ENCODE measurements at places on chromosomes 11 and 22. TPM values are rescaled to one million over a fixed set of nuclear protein-coding genes. Genes with fewer than 3 reads are reported as not detected.

GRCh38 chr11:64207256-64208085 is 950 bp downstream of the FERMT3 start:
- H3K4me1 ChIP-seq = peaks cover 46% of the 10 kb centered on the region
- H3K4me3 ChIP-seq = peak overlapping the region; percentile 94
- DNase-seq = peak; percentile 90
- H3K27ac ChIP-seq = peak overlapping the region; percentile 98
- H3K36me3 ChIP-seq = peaks cover 53% of the 10 kb centered on the region

DNA sequence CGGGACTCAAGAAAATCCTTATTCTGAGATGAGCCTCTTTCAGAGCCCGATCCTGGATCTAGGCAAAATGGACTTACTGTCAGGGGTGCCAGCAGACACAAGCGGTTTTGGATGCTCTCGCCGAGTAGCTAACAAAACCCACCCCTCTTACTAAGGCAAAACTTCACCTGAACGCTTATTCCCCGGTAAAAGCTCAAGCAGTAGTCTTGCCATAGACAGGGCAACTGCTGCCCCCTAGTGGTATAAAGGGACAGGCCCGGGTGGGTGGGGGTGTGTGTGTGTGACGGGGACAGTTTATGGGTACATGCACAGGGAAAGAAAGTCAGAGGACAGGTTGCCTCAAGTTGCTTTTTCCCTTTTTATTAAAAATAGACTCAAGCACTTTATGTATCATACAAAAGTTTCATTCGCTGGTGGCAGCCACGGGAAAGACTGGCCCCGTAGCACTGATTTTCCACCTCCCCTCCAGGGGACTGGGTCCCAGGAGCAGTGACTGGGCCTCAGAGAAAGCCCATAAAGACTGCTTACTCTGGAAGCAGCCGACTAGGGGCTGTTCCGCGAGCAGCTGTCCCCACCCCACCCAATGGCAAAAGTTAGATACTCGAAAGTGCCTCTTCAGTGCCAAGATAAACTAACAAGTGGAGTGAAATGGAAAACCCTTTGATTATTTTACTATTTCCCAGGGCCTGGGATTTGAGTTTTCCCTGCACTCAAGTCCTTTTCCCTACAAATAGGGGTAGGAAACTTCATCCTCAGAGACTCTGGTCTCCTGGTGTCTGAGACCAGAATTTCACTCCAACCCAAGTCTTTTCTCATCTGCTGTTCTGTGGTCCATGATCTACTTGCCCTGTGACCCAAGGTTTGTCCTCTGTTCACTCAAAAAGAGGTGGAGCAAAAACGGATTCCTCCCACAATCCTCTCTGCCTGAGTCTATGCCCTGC is 4.7 kb downstream of the YPEL4 start:
- no peak overlapping the region for H3K27ac ChIP-seq
- peaks cover 43% of the 10 kb centered on the region for H3K4me1 ChIP-seq
- peaks cover 59% of the 10 kb centered on the region for H3K27me3 ChIP-seq
- peak; percentile 83 for DNase-seq
- H3K36me3 ChIP-seq = no peaks in the 10 kb centered on the region

Gene APOBEC3B
- total RNA-seq = 3.4 TPM

Gene ACRV1
- not detected for total RNA-seq

Gene RFPL2
- total RNA-seq = not detected
